ENCODE measurements at places on chromosomes 1 and 21.

GRCh38 chr1:108531444-108531843 is 28.5 kb upstream of the EEIG2 start:
- DNase-seq = no peak

- peak; percentile 48 for DNase-seq
Measured at GRCh38 chr1:224435318-224435763, 744 bp upstream of the WDR26 start.

- no peak for DNase-seq
Measured at GRCh38 chr21:41429305-41429704, 3.3 kb downstream of the MX1 start.

GRCh38 chr1:43531107-43531905 is 623 bp downstream of the PTPRF start:
- no peak for DNase-seq

- DNase-seq = no peak
Measured at GRCh38 chr1:223784541-223784940, 61.2 kb downstream of the TP53BP2 start.

- DNase-seq = no peak
Measured at GRCh38 chr1:12711536-12711935, 4.4 kb upstream of the AADACL3 start.

DNA sequence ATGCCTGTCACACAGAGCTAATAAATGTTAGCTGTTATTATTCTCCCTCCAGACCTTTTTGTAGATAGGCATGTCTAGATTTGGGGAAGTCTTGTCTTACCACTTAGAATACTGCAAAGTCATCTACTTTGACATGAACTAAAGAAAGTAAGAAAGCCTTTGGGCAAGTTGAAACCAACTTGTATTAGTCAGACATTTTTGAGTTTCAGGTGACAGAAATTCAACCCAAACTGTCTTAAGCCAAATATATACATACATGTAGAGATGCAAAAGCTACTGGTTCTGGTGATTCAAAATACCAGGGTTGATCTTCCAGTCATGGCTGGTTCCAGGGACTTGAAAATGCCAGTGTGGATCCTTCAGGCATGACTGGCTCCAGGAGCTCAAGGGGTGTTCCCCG is 276.8 kb upstream of the TMEM51 start:
- DNase-seq = no peak

GRCh38 chr1:216606047-216606637 is 117.1 kb downstream of the ESRRG start:
- DNase-seq = no peak

DNA sequence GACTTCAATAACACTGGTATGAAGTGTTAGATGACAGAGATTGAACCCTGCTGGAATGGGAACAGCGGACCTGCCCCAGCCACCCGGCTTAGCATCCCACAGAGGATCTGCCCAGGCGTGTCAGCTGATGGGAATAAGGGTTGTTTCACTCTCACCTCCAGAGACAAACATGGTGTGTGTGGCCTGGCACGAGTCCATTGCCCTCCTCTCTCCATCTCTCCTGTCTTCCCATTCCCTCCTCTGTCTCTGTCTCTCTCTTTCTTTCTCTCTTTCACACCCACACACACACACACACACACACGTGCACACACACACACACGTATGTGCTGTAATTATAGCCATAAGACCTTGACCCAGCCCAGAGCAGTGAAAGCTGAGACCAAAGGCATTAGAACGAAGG is 200.2 kb downstream of the HIVEP3 start:
- no peak for DNase-seq

DNA sequence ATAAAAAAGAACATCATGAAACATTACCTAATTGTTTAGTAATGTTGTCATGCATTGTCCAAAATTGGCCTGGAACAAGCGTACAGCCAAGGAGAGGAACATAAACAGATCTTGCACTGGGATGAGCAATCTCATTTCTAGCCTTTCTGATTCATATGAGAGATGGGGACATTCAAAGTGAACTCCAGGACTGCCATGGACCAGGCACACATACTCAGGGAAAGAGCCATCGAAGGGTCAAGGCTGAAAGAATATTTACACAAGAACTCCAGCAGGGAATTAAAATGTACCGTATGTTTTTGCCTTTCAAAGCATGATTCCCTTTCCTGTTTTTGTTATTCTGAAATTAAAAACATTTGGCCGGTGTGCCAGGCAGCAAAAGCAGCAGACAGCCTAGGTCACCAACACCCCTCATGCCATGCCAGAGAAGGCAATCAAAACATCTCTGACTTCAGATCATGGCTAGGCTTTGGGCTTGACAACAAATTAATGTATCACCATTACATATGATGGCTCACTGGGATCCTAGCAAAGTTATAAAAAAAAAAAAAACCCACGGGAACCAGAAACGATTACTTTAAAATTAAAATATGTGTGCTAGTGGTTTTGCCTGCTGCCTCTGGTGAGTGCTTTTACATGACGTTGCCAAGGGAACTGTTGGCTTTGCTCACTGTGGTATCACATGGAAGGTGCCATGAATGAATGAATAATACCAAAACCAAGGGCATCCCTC is 159.8 kb downstream of the TGFBR3 start:
- DNase-seq = no peak

DNA sequence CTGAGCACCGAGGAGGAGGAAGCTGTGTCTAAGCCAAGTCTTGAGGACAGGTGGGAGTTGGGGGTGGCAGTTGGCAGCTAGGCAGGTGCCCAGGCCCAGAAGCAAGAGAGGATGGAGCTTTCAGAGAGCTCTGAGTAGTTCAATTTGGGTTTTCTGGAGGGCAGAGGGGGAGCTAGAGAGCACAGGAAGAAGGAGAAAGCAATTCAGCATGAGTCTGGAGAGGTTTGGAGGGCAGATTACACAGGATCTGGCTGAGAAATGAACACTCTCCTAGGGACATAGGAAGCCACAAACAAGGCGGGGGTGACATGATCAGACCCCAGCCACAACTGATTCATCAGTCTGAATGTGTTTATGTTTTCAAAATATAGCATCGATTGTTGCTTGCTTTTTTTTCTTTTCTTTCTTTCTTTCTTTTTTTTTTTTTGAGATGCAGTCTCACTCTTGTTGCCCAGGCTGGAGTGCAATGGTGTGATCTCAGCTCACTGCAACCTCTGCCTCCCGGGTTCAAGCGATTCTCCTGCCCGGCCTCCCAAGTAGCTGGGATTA is 23.8 kb downstream of the PTPRF start:
- no peak for DNase-seq

Data from nucleus accumbens (tissue), 56 donors.